ENCODE measurements at places on chromosomes 6 and 20. TPM values are rescaled to one million over a fixed set of nuclear protein-coding genes. Genes with fewer than 3 reads are reported as not detected.

Gene KIF25
- 0.82 TPM for polyA plus RNA-seq

Gene RAMACL
- 0.30 TPM for polyA plus RNA-seq

Gene SYCP2L
- 1.4 TPM for polyA plus RNA-seq

DNA sequence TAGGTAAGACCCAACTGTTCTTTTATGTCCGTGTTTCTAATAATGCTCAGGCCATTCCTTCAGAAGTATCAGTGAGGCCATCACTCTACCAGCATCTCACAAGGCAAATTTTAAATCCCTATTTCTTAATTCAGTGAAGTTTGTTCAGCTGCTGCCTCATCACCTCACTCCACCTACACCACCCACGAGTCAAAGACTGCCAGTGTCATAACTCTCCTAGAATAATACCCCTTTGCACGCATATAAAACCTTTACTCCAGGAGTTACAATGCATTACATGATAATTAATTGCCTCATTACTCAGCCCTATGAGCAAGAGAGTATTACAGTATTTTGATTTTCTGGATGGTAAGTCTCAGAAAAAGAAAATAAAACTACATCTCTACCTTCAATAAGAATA, 793.6 kb downstream of the TFAP2A start:
- DNase-seq, result no peak

Gene ZSCAN23
- 3.6 TPM for polyA plus RNA-seq

DNA sequence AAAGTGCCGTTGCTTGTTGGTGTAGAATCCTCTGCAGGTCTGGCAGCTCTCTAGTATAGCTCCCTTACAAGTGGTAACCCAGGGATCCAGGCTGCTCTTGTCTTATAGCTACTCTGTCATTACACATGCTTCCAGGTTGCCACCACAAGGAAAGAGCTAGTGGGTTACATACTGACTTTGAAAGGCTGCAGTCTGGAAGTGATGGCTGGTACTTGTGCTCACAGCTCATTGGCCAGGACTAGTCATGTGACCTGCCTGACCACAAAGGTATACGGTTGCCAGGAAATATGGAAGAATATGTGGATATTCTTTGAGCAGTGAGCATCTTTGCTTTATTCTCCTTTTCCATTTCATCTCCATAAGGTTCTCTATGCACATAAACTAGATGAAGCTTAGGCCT, 46.0 kb downstream of the RREB1 start:
- DNase-seq, result no peak

DNA sequence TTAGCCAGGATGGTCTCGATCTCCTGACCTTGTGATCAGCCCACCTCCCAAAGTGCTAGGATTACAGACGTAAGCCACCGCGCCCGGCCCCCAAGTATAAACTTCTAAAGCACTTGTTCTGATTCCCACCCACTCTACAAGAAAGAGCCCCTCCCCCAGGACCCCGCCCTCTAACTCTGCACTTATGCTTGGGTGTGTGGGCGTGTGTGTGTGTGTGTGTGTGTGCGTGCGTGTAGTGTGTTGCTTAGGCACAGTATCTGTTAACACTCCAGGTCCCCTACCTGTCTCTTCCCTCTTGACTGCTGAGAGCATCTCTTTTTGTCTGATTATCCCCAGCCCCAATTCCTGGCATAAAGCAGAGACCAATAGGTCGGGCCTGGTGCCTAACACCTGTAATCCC, 6.0 kb upstream of the PTCRA start:
- DNase-seq, result no peak

DNA sequence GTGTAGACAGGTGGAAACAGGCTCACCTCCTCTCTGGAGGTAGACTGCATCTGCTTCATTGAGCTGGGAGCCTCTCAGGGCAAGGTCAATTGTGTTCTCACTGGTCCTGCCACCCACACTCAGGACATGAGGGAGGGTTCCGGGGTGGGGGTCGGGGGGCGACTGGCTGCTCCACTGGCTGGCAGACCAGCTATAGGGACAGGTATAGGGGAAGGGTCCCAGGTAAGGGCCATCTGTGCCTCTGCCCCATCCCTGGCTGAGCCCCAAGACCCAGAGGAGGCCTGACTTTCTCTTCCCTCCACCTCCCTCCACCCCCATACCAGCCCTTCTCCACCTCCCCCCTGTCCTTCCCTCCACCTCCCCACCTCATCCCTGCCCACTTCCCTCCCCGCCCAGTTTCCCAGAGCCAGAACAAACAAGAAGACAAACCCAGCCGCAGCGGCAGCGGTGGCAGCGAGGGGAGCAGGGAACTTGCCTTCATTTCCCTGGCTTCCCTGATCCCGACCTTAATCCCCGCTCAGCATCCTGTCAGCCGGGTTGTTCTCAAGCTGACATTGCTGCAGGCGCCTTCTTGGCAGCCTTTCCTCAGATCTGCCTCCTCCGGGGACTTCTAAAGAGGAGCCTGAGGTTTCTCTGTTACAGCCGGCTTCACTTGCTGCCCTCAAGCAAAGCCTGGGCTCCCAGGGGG, 18.3 kb upstream of the FOXP4 start:
- no peak for DNase-seq

- DNase-seq, result no peak
Observed at GRCh38 chr6:163152701-163153100, 261.8 kb upstream of the QKI start.

Gene ID4
- 41.6 TPM for polyA plus RNA-seq

GRCh38 chr20:63065911-63066310, 59.1 kb upstream of the BHLHE23 start:
- no peak for DNase-seq
